ENCODE measurements at places on chromosomes 13 and 19.
A peak's percentile ranks its signal among the peaks of the same experiment; 100 is the strongest.

- no peak for DNase-seq
Measured at GRCh38 chr19:3450796-3451411, 29.4 kb downstream of the SMIM24 start.

- peak; percentile 54 for DNase-seq
Measured at GRCh38 chr19:3154957-3155736, 19.3 kb downstream of the GNA15 start.

GRCh38 chr13:104937881-104938280, 1597.6 kb downstream of the EFNB2 start:
- no peak for DNase-seq

DNA sequence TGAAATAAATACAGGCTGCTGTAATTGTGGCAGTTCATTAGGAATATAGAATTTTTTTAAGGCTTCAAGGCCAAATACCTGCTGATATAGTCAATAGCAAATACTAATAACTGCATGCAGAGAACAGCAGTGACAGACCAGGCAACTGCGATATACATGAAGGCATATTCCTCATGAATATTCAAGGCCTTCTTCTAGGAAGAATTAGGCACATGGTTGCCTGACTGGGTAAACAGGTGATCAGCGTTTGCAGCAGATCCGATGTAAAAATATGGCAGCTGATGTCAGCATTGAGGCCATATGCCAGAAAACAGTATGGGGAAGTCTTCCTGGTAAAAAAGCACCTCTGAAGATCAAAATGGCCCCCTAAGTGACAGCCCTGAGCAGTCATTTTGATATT, 629.7 kb downstream of the UQCRFS1 start:
- DNase-seq, result no peak

DNA sequence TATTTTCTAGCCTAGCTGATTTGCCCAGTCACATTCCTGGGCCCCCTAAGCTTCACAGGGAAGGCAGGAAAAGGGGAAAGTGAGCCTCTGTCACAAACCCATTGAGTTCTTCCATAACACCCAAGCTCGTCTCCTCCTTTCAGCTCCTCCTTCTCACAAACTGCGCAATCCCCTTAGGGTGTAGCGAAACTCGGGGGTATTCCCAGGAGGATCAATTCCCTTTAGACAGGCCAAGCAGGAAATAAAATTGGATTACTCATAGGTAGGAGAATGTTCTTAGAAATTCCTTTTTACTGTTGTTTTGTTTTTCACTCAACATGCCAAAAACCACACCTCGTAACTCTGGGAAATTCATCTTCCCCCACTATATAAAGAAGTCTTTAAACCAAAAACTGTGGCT, 139.3 kb downstream of the IRS2 start:
- DNase-seq, result no peak

Data from activated CD4-positive, alpha-beta T cell treated with anti-CD3 and anti-CD28 coated beads, Interleukin-2, amount 50 U/mL, for 24 hours (primary cell).